Testis (tissue), 5 donors: ENCODE measurements at places on chromosomes 5 and 9.

DNA sequence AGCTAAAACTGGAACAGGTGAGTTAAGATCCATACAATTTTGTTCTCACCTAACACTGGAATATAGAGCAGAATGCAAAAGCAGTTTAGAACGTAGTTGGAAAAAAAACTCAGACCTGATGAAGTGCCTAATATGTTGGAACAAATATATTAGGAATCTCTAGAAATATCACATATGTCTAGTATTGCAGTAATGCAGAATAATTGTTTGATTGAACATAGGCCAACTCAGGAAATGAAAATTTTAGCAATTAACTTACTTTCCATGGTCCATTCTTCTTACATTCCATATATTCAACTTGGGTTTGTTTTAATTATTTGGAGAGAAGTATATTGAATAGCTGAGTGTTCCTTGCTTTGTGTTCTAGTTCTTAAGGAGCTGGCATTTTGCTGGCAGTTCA is 111.8 kb upstream of the ADAMTSL1 start:
- DNase-seq: no peak

GRCh38 chr9:127204771-127205470 is 59.7 kb upstream of the GARNL3 start:
- peak; percentile 49 for DNase-seq

- DNase-seq: no peak
Measured at GRCh38 chr5:54090495-54091120, 219.8 kb downstream of the ARL15 start.

- no peak for DNase-seq
Measured at GRCh38 chr9:80447876-80448275, 876.1 kb downstream of the TLE4 start.

DNA sequence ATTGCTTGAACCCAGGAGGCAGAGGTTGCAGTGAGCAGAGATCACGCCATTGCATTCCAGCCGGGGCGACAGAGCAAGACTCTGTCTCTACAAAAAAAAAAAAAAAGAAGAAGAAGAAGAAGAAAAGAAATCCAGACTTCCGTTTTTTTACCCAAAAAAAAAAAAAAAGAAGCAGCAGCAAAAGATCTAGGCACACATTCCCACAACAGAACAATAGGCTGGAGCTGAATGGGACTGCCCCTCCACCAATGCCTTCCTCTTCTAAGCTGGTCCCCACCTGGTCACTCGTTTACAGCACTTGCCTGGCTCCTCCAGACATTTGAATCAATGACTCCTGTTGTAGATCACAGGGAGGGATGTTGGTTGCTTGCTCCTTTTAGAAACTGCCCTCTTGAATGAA is 1.6 kb upstream of the LMAN2 start:
- no peak for DNase-seq

GRCh38 chr5:170301149-170301548 is 3.6 kb upstream of the LCP2 start:
- DNase-seq: no peak

DNA sequence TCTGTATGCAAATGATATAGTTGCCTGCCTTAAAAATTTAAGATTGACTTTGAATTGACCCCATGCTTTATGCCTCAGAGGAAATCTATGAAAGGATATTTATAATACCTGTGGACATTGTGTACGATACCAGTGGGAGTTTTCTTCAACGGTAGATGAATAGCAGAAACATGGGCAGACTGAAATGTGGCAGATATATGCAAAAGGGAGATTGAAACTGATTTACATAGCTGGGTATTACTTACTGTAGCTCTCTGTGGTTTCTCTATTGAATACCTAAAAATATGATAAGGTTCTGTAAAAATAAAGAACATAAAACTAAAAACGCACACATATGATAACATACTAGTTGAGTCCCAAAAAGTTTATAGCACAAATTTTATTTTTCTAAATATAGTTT is 345.2 kb upstream of the PCSK5 start:
- DNase-seq: no peak

DNA sequence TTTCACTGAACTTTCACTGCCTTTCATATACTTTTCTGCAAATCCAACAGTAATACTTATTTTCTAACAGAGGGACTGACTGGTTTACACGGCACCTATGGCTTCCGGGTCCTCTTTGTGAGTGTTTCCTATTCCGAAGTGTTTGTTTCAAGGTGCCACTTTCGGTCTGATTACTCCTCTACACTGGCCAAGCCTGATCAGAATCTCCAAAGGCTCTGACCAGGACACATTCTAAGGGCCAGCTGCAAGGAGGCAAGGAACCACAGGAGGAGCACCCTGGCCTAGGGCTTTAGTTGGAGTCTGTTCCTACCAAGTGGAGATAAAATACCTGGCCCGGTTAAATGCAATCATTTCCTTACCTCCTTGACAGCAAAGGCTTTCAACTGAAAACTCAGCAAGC is 132.1 kb downstream of the GLIS3 start:
- no peak for DNase-seq

DNA sequence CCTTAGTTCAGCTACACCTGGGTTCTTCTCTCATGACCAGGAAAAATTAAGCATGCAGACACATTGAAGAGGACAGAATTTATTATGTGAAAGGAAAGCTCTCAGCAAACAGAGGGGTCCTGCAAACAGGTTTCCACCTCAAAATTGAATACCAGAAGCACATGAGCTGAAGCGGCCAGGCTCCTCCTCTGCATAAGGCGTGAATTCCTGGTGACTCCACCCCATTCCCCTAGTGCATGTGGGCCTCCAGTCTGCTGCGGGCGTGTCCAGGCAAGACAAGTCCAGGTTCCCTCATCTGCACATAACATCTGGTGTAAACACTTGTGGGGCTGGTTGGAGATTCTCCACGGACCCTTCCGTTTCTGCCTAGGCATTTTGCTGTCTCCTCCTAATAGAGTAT is 1156.4 kb downstream of the FOXD4L5 start:
- DNase-seq: no peak

- DNase-seq: no peak
Measured at GRCh38 chr5:425714-426113, 17.3 kb upstream of the EXOC3 start.

DNA sequence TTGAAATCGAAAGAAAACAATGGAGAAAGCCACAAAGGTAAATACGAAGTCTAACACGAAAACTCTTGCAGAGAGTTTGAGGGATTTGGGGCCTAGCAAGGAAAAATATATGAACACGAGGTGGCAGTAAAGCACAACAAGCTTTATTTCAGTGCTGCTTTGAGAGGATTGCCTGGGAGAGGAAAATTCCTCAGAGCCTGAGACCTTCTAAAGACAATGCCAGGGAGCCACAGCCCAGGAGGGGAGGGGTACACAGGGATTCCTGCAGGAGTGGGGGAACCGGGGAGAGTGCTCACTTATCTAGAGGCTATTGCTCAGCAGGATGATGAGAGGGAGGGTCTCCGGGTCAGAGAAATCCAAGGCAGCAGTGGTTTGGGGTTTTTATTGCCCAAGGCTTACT is 134.9 kb upstream of the ADCY2 start:
- DNase-seq: peak; percentile 34

DNA sequence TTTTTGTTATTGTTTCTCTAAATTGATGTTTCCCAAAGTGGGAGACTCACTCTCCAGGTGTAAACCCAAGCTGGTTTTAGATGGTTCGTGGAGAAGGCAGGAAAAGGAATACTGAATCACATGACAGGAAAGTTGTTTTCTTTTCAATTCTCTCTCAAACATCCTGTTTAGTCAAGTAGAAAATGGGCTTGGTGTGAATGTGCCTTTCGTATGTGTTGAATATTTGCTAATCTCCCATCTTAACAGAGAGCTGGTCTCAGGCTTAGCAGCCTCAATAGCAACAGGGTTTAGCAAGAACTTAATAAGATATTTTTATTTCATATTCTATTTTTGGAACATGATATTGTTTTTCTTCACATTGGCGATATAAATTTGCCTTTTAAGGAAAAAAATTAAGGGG is 119.7 kb downstream of the INSYN2B start:
- no peak for DNase-seq

DNA sequence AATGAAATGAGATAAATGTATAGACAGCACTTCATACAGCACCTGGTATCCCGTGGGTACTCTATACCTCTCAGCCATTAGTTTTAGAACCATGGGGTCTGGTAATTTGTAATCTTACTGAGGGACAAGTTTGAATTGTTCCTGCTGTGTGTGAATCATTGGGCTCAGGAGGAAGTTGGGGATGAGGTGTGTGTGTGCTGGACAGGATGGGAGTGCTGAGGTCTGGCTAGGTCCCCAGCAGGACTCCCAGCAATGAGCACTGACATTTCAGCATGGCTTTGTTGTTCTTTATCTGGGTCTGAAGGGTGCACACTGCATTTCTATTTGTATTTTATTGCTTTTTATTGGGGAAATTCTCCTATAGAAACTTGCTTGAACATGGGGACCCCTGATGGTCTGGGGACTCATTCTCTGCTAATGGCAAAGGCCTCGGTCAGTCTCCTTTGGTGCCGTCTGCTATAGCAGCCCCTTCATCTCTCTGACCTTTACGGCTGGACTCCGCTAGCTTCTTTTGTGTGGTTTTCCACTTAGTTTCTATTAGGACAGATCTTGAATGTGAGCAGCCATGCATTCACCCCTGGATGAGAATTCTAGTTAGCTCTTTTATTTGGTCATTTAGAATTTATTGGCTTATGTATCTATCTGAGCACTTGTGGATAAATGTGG is 98.1 kb downstream of the SREK1 start:
- DNase-seq: no peak

- DNase-seq: no peak
Measured at GRCh38 chr5:54658010-54658409, 140.5 kb downstream of the SNX18 start.

GRCh38 chr5:40223884-40224402 is 455.8 kb upstream of the PTGER4 start:
- no peak for DNase-seq

DNA sequence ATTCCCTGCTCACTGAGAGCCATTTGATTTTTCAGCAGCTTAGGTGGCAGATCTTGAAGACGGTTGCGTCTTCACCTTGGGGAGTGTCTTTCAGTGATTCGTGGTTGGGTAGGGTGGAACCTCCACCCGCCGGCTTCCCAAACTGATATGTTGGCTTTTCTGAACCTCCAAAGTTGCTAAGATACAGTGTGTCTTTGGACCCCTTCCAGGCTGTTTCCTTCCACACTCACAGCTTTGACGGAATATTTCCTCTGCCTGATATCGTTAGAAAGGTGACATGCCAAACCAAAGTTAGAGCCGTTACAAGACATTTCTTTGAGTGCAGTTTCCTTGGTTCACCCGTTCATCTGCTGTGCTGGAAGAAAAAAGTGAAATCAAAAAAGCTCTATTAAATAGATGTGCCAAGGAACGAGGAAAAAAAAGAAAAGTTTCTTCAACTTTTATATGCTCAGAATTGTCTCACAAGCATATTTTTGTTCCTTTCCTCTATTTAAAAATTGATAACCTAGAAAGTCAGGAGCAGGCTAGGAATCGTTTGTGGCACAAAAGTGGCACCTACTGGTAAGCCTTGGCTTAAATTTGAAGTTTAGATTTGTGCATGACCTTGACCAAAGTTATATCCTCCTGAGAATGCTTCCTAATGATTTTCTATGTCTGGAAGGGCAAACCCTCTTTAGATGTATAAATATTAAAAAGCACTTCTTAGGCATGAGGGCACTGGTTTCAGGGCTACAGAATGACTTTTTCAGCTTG is 270.7 kb upstream of the WWC1 start:
- no peak for DNase-seq

GRCh38 chr5:163321511-163321910 is 115.9 kb upstream of the CCNG1 start:
- DNase-seq: no peak

DNA sequence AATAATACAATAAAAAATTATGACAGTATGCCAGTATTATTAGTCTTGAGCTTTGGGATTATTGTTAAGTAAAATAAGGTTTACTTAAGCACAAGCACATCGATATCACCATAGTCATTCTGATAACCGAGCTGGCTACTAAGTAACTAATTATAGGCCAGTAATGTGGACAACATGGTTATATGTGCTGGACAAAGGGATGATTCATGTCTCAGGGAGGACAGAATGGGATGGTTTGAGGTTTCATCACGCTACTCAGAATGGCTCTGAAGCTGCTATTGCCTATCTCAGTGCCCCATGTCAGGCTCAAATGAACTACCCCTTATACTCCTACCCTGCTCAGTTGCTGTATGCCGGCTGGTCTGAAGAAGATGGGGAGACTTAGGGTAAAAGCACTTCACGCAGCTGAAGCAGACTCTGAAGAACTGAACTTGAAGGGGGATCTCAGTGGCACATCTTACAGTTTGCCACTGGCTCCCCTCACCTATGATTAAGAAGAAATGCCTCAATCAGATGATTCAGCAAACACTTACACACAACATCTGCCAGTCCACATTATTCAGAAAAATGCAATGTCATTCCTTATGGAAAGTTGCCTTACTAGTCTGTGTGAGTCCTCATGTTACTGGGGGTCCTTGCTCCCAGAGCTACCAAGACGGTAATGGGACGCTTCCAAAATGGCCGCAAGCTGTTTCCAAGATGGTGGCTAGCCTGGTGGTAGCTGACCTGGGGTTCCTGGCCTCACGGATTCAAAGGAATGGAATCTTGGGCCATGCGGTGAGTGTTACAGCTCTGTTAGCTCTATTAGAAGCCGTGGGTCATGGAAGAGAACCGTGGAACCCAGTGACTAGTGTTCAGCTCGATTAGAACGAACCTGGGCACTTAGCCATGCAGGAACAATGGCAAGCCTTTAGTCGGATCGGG is 1098.6 kb downstream of the TAF11L14 start:
- DNase-seq: no peak

GRCh38 chr9:117412006-117412715 is 2.7 kb downstream of the ASTN2 start:
- no peak for DNase-seq

DNA sequence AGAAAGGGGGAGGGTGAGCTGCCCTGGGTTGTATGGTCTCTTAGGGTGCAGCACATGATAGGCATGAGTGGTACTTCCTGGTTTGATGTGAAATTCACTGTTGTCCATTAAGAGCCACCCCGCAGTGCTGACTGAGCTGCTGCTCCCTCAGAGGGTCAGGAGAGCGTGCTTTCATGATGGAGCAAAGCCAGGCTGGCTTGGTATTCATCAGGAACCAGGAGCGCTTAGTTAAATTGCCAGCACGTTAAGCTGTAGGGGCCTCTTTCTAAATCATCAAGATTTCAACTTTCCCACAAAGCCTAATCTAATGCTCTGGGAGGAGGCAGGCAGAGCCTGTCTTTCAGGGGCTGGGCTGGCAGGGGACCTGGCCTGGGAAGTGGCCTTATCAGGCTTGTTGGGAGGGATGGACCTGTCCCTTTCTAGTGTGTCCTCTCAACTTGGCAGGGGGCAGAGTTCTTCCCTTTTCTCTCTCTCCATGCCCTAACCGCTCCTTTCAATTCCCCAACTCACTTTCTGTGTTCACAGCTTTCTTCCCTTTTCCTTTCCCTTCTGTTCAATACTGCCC is 7.9 kb downstream of the CYSTM1 start:
- DNase-seq: peak; percentile 58

DNA sequence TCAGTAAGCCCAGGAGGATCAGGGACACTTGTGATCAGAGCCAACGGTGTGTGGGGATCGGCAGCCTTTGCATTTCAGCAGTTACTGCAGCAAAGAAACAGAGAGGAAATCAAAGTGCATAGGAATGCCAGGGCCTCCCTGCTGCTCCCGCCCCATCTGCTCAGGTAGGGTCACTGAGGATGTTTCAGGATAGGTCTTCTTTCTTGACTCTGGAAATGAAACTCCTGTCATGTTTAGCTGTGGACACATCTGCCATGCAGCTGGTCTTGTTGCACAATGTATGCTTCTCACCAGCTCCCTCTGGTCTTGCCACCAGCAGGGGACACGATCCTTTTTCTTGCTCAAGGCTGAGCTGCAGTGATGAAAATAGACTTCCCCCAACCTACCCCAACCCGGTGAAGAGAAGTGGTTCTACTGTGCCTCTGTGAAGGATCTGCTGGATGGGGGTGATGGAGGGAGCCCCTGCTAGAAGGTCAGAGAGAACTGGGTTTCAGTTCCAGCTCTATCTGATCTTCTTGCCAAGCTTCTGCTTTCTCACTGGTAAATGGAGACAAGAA is 185.2 kb upstream of the KLF4 start:
- peak; percentile 18 for DNase-seq
